Activated naive CD8-positive, alpha-beta T cell treated with anti-CD3 and anti-CD28 coated beads, Interleukin-2, amount 50 U/mL, for 24 hours (primary cell): ENCODE measurements at places on chromosomes 6 and 20.

- no peak for DNase-seq
Measured at GRCh38 chr20:57040466-57040865, 226.0 kb downstream of the BMP7 start.

DNA sequence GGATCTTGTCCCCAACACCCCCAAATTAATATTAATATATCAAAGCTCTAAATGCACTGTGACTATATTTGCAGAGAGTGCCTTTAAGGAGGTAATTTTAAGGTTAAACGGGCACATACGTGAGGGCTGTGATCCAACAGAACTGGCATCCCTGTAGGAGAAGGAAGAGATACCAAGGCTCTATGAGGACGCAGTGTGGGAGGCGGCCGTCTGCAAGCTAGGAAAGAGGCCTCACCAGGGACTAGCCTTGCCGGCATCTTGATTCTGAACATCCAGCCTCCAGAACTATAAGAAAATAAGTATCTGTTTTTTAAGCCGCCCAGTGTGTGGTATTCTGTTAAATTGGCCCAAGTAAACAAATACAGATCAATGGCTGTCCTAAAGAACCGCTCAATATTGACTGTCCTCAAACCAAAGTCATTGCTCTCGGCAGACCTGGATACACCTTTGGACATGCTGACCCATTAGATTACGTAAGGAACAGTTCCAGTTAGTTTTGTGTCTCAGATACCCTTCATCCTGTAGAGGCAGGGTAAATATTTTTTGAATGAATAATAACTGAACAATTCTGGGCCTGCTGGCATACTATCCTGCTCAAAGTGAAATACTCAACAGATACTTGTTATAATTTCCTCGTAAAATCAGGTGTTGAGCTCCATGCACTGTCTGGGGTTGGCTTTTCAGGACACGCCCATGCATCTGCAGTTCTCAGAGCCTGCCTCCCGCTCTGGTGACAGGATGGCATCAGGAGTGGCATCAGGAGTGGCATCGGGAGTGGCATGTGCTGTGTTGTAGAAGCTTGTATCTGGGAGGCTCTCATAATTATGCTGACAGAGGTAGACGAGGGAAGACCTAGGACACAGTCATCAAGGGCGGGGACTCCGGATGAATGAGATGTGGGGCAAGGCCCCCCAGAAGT is 6.3 kb downstream of the PRR18 start:
- no peak for DNase-seq

DNA sequence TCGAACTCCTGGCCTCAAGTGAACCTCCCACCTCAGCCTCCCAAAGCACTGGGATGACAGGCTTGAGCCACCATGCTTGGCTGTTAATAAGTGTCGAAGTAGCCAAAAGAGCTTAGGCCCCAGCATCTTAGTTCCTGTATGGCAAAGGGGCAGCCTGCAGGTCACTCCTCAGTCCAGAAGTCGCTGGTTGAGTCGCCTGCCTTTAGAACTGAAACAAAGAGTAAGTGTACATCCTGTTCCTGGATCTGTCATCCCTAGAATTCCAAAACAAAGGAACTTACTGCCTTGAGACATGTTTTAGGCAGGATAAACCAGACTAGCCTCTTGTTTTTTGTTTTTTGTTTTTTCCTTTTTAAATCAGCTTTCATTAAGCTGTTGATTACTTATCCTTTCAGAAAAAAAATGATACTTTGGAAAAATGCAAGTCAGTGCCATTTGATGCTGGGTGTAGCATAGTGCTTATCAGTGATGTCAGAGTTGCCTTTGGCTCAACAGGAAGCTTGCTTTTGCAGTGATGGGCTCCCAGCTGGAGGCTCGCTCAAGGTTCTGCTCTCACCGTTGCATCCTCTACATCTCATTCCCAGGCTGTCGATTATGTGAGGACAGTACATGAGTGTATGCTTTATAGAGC is 9.0 kb downstream of the ACTR5 start:
- no peak for DNase-seq

GRCh38 chr20:3764659-3765058 is 2.9 kb downstream of the ADISSP start:
- no peak for DNase-seq
